Caco-2 (cell line): ENCODE measurements at places on chromosomes 5 and 9.

DNA sequence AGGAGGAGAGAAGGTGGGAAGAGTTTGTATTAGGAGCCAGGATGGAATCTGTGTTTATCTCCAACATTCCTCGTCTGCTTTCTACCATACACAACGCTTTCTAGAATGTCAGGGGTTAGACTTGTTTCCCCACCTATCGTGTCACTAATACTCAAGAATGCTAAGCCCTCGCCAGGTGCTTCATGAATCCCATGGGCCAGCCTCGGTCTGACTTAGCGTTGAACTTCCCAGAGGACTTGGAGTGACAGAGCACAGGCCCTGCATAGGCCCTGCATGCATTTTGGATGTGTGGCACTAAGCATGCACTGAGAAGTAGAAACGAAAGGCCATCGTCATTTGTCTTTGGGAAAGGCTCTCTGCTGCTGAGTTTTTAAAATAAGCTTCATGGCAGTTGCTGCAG, 328.7 kb downstream of the NSG2 start:
- DNase-seq: no peak

DNA sequence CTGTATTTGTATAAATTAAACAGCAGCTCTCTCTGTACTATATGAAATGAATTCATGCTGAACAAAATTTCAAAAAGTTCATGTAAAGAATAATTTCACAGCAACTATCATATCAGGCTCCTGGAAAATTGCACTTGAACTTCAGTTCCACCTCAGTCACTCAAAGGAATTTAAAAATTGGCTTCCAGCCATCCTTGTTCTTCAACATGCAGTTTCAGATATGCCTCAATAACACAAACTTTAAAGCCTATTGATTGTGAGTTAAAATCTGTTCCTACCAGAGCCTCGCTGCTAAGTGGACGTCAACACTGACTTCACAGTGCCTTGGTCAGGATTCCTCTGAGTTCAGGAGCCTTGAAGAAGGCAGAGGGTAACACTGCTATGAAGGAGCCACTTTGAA, 418.7 kb upstream of the WWC1 start:
- DNase-seq: no peak

GRCh38 chr5:68273717-68274409, 58.3 kb downstream of the PIK3R1 start:
- DNase-seq: no peak

GRCh38 chr9:121185774-121186403, 15.8 kb downstream of the RAB14 start:
- DNase-seq: no peak

DNA sequence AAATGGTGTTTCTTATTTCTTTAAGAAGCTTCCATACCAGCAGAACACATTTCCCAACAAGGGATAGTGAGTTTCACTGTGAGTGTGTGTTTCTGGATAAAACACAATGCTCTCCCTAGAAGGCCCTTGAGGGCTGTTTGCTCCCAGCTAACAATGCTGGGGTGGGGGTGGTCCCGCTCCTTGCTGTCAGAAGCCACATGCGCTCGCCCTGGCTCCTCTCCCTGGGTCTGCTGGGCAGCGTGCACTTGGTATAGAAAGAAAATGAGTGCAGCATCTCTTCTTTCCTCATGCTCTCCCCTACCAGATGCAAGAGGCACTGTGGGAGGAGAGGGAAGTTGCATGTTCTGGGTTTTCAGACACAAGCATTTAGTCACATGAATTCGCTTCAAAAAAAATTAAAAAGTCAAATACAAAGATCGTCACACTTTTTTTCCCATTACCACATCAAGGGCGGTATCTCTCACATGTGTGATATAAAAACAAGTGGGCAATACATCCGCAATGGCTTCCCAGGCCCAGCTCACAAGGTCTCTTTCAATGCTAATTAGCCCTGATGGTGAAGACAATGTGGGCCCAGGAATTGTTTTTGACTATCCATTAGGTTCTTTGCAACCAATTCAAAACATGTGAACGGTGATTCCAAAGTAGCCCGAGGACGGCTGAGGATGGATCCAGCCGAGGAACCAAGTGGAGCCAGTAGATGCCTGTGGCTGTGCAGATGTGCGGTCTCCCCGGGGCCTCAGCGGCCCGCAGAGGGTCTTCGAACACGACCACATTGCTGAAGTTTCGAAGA, 603.6 kb downstream of the IRX1 start:
- DNase-seq: no peak

- no peak for DNase-seq
These were observed 52.1 kb downstream of the NSG2 start for GRCh38 chr5:174097486-174098185.

DNA sequence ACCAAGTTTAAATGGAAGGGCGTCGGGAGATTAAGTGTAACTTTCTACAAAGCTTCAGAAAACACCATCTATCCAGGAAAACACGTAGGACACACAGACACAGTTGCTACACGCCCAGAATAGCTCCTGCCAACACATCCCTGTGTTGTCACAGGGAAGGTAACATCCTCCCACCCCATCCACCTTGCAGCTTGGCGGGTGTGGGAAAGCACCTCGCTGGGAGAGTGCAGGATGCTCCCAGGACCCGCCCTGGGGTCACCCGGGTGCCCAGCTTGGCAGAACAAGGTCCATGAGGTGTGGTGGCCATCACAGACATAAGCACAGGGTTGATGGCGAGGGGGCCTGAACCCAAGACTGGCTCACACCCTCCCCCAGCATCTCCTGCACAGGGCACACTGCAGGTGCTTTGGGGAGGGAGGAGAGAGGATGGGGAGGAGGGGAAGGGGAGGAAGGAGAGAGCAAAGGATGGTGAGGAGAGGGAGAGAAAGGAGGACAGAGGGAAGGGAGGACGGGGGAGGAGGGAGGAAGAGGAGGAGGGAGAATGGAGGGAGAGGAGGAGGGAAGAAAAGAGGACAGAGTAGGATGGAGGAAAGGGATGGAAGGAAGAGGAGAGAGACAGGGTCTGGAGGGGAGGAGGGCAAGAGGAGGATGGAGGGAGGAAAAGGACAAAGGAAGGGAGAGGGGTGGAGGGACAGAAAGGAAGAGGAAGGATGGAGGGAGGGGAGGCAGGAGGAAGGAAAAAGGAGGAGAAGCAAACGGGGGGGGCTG, 37.2 kb downstream of the GOLM1 start:
- no peak for DNase-seq

- no peak for DNase-seq
These were observed 938.5 kb upstream of the ACO1 start for GRCh38 chr9:31445960-31446359.
